Cortex of kidney (tissue), 1 donor: ENCODE measurements at places on chromosomes 1 and 21.

- DNase-seq, result no peak
These were observed 54.2 kb upstream of the TNR start for GRCh38 chr1:175797576-175797975.

DNA sequence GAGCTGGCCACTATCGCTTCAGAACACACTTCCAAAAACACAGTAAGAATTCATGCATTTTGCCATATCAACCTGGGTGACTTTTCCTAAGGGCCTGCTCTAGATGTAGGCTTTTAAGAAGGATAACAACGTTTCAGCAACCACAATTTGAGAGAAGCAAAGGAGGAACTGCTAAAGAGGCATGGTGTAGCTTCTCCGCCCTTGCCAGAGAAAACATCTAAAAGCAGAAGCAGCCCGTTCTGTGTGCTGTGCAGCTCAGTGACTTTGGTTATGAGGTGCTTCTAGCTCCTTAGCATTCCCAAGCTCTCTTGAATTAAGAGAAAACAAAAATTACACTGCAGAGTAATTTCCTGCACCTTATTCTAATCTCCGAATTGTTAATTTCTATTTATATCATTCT is 2.7 kb downstream of the PER3 start:
- no peak for DNase-seq

GRCh38 chr1:28313702-28314546 is 14.9 kb upstream of the MED18 start:
- DNase-seq, result no peak

- no peak for DNase-seq
These were observed 2.8 kb downstream of the ABCG1 start for GRCh38 chr21:42221581-42222345.

- DNase-seq, result no peak
These were observed 162.8 kb downstream of the NTPCR start for GRCh38 chr1:233113009-233113879.

DNA sequence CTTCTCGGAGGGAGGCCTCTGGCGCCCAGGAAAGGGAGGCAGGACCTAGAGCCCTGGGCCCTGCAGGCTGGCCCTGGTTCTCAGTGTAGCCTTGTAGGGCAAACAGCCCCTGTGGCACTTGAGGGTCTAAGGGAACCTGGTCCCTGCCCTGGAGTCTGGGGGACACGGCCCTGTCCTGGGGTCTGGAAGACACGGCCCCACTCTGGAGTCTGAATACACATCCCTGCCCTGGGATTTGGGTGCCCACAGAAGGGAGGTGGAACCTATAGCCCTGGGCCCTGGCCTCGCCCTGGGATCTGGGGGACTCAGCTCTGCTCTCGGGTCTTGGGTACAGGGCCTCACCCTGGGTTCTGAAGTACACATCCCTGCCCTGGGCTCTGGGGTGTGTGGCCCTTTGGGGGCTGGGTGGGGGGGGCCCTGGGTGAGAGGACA is 97.9 kb downstream of the OBSCN start:
- DNase-seq, result no peak

DNA sequence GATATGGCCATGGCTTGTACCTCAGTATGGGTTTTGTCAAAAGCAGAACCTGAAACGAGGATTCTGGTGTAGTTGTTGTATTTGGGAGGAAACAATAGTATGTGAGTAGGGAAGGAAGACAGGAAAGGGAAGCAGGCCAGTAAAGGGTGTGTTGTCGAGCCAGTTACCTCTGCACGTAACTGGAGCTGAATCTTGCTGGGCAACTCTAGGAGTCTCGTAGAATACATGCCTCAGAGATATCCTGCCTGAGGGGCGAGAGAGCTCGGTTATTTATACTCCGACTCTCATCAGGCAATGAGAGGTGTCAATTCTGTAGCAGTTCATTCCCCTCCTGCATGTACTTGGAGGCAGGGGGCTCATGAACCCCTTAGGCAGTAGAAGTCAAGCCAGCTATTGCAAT is 45.9 kb upstream of the KIF26B start:
- DNase-seq, result no peak

- DNase-seq, result no peak
These were observed at the start of gene SV2A for GRCh38 chr1:149917571-149918144. TSS of gene SV2A (minus strand) at chr1:149917844. CDS start at chr1:149913840, 4,004 bp downstream.

DNA sequence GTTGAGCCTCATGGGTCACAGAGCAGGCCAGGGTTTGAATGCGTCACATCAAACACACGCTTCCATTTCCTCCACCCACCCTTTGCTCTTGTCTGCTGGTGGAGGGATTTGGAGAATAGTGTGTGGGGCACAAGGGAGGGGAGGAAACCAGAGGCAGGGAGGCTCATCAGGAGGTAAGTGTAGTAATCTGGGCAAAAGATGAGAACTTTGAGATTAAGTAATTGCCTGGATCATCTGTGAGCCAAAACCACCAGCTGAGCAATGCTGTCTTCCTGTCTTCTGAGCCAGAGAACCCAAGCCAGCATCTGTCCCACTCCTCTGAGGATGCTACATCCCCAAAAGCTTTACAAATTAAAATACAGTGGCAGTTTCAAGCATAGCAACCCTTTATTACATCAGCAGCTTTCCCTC is 45.2 kb downstream of the C8B start:
- DNase-seq, result no peak

DNA sequence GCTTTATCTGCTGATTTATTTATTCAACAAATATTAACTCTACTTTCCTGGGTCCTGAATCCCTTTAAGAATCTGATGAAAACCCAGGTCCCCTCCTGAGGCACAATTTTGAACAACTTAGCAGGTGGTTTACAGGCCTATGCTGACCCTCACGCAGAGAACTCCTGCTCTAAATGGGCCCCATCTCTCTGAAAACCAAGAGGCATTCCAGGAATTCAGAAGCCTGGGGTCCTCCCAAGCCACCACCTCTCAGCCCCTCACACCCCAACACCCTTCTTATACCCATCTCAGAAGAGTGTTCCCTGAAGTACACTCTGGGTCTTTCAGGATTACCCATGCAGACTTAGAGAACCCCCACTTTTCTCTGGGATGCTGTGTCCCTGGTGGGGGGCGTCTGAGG is 34.5 kb downstream of the LHX4 start:
- no peak for DNase-seq

- DNase-seq, result no peak
These were observed 10.1 kb downstream of the ATF3 start for GRCh38 chr1:212618466-212619210.

GRCh38 chr1:246750752-246751151 is 26.5 kb downstream of the SCCPDH start:
- DNase-seq, result no peak

- DNase-seq, result no peak
These were observed 81.9 kb downstream of the SLC25A24 start for GRCh38 chr1:108117945-108118902.

- DNase-seq, result no peak
These were observed 15.1 kb downstream of the RNF223 start for GRCh38 chr1:1058921-1059493.

DNA sequence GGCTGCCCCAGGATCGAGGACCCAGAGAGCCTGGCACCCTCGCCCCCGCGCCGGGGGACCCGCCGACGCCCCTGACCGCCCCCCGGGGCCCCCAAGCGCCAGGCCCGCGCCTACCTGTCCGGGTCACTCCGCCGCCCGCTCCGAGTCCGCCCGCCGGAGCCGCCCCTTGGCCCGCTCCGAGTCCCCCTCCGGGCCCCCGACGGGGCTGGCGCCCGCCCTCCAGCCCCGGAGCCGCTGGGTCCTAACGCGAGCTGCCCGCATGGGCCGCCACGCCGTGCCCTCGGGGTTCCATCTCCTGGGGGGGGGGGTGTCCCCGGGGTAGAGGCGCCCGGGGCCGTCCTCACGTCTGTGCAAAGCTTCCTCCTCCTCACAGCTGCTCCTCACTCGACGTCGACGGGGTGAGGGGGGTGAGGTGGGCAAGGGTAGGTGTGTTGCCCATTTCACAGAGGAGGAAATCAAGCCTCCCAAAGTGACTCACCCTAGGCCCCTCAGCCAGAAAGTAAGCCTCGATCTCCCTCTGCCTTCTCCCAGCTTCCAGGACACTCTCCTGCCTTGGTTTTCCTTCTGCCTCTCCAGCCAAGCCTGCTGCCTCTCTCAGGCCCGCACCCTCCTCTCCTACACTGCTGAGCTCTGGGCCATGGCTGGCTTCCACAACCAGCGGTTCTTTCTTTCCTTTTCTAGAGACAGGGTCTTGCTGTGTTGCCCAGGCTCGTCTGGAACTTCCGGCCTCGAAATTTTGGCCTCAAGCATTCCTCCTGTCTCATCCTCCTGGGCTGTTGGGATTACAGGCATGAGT is at the start of gene MFAP2:
TSS of gene MFAP2 (minus strand) at position 148 of the 796 bp plus-strand sequence. CDS start 2,347 bp downstream, outside the sequence.
- DNase-seq, result no peak

DNA sequence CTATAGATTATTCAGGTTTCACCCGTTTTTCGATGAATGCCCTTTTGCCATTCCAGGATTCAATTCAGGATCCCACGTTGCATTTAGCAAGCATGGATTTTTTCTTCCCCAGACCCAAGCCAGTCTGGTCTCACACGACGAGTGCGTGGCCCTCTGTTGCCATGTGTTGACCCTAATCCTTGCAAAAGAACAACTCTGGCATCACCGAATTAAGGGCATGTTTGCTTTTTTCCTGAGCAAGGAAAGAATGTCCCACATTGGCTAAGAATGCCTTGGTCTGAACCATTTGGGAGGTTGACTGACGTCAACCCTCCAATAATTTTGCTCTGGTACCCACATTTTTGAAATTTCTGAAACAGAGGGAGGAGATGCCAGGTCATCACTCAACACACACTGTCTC is 153.0 kb upstream of the WNT4 start:
- no peak for DNase-seq

GRCh38 chr21:28338701-28339305 is 653.9 kb downstream of the LTN1 start:
- no peak for DNase-seq

GRCh38 chr1:203098445-203098844 is 12.6 kb upstream of the MYOG start:
- no peak for DNase-seq

GRCh38 chr1:114342376-114342775 is 168.6 kb downstream of the TRIM33 start:
- no peak for DNase-seq

GRCh38 chr1:185526344-185527307 is 207.6 kb upstream of the HMCN1 start:
- no peak for DNase-seq

- DNase-seq, result no peak
These were observed 44.8 kb downstream of the GRHL3 start for GRCh38 chr1:24363994-24364393.

- no peak for DNase-seq
These were observed 281.1 kb downstream of the NCAM2 start for GRCh38 chr21:21279193-21279901.

GRCh38 chr1:174967845-174968705 is 31.7 kb upstream of the CACYBP start:
- no peak for DNase-seq

DNA sequence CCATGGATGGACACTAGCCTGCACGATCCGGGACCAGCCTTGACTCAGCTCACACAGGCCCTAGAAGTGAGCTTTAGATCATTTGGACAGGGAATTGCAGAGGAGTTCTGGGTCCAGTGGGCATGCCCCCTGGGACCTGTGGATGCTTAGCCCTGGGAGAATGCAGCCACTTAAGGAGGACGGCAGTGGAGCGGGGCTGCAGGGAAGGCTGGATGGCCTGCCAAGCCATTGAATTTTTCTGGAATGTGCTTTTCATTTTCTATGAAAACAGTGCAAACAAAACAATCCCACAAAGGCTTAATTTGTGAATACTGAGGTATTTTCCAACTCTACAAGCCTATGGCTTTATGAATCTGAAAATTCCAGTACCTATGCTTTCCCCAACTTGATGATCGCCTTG is 80.4 kb upstream of the GCLM start:
- no peak for DNase-seq

GRCh38 chr1:216270086-216270773 is 153.0 kb downstream of the USH2A start:
- DNase-seq, result no peak

DNA sequence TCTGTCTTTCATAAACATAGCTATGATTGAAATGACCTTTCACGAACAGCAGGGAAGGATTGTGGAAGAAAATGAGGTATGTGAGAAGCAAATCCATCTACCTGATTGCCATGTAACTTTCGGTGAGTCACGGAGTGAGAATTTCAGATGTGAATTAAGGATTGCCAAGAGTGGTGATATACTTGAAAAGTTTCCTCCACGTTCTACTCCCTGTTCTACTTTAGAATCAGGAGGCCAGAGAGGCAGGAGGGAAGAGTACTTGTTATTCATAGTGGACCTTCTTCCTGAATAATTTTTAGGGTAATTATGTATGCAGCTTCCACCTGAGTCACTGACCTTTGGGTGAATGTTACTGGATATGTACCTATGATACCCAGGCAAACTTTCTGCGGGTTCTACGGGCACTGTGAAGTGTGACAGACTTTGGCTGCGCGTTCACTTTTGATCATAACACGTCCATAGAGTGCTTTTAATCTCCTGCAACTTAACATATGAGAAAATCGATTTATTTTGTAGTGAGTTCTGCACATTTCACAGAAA is 2.6 kb upstream of the KCNE1 start:
- no peak for DNase-seq

- DNase-seq, result no peak
These were observed 34.1 kb upstream of the ARHGEF16 start for GRCh38 chr1:3420218-3420951.

DNA sequence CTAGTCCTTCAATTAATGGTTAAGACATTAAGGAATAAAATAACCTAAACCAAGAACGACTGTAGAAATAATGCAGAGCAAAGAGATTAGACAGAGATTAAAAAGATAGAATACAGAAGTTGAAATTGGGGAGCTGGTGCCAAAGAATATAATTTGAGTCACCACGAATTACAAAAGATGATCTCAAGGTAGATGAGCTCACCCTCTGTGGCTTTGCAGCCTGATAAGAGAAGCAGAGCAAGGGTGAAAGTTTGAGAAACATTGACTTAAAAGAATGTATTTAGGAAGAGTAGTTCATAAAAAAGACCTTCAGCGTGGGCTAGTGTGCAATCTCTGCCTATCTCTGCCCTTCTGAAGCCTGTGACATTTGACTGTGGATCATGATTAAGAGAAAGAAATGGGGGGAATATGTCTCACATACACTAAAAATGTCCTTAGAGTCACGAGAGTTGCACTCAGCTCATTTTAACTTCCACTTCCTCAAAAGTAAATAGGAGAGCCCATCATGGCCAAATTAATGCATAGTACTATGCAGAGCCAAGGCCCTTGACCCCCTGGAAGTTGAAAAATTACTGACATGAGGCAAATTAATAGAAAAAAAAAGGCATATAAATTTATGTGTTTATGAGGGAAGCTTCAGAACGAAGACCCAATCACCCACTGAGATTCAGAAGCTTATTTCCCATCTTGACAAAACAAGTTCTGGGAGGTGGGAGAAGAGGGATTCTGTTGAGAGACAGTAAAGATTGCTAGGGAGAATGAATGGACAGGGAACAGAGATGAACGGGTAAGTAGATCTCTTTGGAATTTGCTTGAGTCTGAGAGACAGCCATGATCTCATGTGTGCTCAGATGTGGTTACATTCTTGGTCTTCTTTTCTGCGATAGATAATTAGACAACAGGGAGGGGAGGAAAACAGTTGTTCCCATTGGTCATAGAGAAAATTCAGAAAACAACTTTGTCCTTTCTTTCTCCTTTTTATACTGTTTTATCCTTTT is 395.4 kb upstream of the LRRC7 start:
- no peak for DNase-seq

- DNase-seq, result no peak
These were observed 9.8 kb downstream of the MIXL1 start for GRCh38 chr1:226233293-226233692.
